ENCODE measurements at places on chromosomes 12 and 14.

- no peak for DNase-seq
Measured at GRCh38 chr12:106299202-106299774, 3.2 kb upstream of the TCP11L2 start.

DNA sequence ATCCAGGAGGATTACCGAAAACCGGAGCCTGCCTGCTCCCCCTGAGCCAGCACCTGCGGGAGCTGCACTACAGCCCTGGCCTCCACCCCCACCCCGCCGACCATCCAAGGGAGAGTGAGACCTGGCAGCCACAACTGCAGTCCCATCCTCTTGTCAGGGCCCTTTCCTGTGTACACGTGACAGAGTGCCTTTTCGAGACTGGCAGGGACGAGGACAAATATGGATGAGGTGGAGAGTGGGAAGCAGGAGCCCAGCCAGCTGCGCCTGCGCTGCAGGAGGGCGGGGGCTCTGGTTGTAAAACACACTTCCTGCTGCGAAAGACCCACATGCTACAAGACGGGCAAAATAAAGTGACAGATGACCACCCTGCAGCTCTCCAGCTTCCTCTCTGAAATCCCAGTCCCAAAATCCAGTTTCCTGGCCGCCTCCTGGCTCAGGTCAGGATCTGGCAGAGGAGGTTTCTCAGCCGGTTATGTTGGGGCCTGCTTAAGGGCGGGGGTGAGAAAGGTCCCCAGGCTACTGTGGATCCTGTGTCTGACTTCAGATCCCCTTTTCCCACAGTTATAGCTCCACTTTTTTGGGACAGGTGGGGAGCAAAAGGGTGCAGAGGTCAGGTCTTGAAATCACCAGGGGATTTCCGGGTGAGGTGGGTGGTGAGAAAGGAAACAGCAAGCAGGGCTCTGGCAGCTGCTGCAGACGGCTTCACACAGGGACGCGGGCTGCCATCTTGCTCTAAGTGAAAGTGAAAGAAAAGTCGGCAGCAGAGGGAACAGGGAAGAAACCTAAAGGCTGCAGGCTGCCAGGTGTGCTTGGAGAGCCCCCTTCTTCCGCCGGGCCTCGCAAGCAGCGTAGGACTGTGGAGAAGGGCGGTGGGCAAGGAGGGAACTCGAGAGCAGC lies at the start of gene TAPBPL:
Gene TAPBPL (plus strand): TSS at position 695 of the 897 bp plus-strand sequence. CDS start 207 bp downstream, outside the sequence.
- peak; percentile 71 for DNase-seq

GRCh38 chr12:76413121-76413520 lies 64.9 kb upstream of the BBS10 start:
- no peak for DNase-seq

DNA sequence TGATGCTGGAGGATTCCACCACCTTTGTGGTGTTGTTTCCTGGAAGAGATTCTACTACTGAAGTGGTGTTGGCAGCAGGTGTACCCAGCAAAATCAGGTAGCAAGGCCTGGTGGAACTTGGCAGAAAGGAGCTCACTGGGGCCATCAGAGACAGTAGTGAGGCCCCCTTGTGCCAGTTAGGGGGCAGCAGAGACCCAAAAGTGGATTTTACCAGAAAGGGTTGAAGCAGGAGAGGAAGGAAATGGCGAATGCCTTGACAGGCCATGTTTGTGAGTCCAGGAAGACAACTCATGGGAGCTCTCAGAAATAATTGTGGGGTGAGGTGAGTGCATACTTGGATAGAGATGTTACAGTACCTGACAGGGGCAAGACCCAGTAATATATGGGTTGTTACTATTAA lies 137.7 kb upstream of the FGD4 start:
- DNase-seq = no peak

GRCh38 chr12:68673788-68674187 lies 13.0 kb upstream of the NUP107 start:
- DNase-seq = no peak

- DNase-seq = peak; percentile 8
Measured at GRCh38 chr12:23197266-23197665, 572.3 kb downstream of the ETNK1 start.

DNA sequence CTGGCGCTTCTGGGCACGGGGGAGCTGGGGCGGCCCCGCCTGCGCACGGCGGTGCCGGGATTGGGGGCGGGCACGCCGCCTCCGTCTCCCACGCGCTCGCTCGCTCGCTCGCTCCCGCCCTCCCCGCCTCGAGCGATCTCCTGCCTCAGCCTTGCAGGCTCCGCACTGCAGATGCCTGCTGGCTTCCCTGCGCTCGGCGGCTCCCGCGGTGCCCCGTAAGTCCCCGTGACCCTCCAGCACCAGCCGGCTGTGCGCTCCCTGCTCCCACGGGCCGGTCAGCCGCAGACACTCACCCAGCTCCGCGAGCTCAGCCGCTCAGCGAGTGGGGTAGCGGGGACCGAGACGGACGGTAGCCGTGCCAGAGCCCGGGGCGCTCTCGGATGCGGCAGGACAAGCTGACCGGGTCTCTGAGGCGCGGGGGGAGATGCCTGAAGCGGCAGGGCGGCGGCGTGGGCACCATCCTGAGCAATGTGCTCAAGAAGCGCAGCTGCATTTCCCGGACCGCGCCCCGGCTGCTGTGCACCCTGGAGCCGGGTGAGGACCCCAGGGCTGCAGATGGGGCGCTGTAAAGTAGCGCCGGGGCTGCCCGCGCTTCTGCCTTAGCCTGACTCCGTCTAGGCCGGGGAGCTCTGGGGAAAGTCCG lies at the start of gene TBC1D30:
Gene TBC1D30 (plus strand): TSS at position 148 of the 643 bp plus-strand sequence. CDS start 233 bp downstream, at position 381.
- DNase-seq = peak; percentile 10

GRCh38 chr14:103260629-103261124 lies 73.4 kb upstream of the EIF5 start:
- DNase-seq = peak; percentile 14

GRCh38 chr14:31895206-31895605 lies 181.9 kb upstream of the ARHGAP5 start:
- DNase-seq = peak; percentile 78
